ENCODE measurements at places on chromosomes 16 and 17.
A peak's percentile ranks its signal among the peaks of the same experiment; 100 is the strongest.

GRCh38 chr17:76641501-76641900 is 2.1 kb downstream of the ST6GALNAC1 start:
- DNase-seq, result no peak

DNA sequence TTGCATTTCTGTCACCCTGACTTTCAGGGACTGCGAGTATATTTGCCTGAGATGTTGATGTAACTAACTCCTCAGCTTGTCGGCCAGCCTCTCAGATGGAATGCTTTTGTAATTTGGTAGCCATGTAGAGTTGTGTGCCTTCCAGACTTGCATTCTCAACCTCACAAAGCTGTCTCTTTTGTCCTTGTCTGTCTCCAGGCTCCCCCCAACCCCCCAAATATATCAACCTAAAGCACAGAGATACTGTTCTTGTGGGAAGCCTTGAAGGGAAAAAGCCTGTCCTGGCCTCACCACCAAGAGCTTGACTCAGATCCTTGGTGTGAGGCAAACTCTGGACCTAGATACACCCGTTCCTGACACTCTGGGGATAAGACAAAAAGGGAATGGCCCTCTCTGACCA is 18.4 kb downstream of the SAP30BP start:
- no peak for DNase-seq

GRCh38 chr17:53088481-53088880 is 734.2 kb upstream of the KIF2B start:
- no peak for DNase-seq

DNA sequence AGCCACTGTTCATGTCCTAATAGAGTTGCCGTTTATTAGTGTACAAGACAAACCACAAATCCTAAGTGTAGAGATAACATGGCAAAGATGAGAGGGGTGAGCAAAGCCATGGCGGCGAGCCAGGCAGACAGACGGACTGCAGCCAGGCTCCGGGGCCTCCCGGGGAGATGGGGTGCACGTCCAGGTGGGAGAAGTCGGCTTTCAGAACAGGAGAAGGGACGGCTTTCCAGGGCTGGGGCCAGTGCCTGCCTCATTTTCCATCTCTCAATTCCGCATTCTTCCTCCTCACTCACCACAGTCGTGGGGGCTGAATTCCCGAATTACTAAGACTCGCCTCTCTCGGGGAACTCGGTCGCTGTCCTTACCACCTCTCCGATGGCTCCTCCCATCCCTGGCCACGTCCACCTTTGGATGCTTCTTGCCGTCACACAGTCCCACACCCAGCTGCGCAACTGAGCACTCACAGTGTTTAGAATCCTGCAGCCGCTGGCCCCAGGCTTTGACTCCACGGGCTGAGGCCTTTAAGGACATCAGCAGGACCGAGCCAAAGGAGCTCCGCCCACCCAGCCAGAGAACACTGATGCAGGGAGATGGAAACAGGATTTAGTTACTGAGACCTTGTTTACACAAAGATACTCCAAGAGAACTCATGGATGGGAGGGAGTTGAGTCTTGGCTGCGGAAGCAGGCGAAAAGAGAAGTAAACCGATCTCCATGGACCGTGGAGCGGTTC is 59.7 kb downstream of the RNF112 start:
- peak; percentile 84 for DNase-seq

DNA sequence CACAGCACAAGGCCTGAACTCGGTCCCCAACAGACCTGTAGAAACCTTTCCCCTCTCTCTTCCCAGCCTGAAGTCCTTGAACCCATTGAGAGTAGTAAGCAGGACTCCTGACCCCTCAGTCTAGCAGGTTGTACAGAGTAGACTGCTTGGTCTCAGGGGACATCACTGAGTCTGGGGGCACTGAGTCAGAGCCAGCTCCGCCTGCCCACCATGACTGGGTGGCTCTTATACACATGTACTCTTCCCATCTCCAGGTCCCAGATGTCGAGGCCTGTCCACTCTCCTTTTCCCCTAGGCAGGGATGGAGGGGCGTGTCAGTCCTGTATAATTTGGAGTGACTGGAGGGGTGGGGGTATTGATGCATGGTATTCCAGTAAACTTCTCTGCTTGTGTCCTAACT is 23.5 kb downstream of the LIG3 start:
- no peak for DNase-seq

DNA sequence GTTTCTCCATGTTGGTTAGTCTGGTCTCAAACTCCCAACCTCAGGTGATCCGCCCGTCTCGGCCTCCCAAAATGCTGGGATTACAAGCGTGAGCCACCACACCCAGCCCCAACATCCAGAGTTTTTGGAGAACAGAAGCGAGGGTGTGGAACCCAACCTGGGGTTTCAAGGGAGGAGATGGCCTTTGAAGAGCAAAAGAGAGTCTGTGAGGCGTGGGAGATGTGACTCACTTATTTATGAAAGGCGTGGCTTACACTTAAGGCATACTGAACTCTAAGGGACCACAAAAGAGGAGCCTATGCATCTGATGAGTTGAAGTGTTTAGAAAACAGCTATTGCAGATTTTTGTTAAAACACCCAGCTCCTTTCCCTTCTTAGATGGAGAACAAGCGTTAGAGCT is 18.9 kb downstream of the ARSG start:
- DNase-seq, result no peak

GRCh38 chr17:50871364-50871763 is 5.2 kb upstream of the TOB1 start:
- no peak for DNase-seq

DNA sequence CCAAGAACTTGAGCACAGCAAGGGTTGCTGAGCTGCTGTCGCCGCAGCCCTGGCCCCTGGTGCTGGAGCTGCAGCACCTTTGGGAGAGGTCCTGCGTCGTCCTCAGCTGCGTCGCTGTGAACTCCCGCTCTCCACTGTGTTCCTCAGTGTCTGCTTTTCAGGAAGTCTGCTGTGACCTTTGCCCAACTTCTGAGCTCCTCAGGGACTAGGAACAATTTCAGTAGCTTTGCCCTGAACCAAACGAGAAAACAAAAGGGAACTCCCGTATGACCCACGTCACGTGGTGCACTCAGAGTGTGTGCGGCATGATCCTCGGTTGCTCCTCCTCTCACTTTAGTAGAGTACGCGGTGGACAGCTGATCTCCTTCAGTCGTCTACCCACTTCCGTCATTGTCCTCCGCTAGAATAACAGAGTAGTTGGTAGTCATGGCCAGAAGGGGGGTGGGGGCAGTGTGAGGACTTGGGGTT is 44.2 kb downstream of the WDR45B start:
- DNase-seq, result no peak

DNA sequence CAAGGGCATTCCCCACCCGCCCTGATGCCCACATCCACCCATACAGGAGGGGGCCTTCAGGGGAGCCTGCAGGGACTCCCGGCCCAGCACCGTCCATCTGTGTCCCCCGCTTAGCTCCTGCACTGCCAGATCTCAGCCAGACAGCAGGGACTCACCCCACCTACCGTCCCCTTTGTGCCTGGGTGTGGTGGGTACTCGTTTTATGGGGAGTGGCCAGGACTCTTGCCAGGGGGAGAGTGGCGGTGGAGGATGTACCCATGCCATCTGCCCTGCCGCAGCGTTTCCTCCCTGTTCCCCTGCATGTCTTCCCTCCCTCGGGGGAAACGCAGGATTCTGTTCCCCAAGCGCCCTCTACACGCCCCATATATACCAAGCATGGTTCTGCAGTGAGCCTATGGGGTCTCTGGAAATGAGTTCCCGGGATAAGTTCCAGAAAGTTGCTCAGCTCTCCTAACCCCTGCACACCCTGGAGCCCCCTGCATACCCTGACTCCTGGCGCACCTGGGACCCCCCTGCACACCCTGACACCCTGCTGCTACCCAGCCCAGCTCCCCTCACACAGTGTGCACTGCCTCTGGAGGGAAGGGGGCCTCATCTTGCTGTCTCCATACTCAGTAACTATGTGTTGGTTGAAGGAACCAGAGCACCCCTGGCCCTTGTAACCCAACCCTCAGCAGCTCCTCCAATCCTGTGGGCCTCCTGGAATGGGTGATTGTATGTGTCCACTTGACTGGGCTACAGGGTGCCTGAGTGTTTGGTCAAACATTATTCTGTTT is 4.2 kb upstream of the MAFG start:
- no peak for DNase-seq

DNA sequence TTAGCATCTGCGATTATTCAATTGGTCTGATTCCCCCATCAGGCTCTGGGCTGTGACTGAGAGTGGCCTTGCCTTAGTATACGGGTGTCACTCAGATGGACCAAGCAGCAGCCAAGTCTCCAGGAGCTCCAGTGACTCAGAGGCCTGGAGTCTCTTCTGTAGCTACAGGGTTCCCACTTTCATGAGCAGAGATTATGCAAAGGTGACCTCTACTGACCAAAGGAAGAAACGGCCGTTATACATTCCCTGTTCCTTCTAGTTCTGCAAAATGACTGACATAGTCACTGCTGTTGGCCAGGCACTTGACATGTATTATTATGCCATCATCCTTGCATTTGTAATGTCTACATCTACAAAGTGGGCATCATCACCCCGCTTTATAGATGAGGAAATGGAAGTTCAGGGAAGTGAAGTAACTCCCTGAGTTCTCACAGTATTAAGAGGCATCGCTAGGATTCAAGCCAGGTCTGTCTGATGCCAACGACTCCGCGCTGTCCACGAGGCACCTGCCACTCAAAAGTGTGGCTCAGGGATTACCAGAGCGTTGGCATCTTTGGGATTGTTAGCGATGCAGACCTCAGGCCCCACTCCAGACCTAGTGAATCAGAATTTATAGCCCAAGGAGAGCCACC is 23.3 kb downstream of the SLC38A7 start:
- peak; percentile 68 for DNase-seq

DNA sequence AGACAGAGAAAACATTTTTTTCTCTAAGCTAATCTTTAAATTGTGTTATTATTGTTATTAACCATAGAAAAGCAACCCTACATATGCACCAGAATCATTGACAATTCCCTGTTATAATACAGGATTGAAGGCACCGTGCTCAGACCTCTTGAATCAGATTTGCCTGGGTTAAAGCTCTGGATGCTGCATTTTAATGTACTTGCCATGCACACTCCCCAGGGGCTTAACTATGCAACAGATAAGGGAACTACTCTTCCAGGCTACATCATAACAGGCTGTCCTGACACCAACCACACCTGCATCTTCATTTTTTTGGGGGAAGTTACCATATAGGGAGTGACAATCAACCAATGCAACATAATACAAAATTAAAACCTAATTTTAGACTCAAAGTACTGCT is 1187.6 kb upstream of the CDH8 start:
- no peak for DNase-seq

DNA sequence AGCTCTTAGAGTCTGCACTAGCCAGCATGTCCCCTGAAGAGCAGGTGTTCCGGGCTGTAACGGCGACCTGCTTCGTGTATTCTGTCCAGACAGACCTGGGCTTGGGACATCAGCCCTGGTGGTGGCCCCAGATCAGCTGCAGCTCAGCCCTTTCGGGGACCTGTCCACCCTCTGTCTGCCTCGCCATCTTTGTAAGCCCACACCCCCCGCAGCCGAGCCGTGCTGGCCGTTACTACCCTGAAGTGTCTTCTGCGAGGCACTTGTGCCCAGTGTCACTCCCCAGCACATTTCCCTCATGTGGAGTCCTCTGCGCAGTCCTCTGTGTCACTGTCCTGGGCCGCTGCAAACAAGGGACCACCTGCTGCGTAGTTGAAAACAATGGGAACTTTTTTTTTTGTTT is 10.4 kb downstream of the CARD14 start:
- DNase-seq, result no peak

- DNase-seq, result no peak
Observed at GRCh38 chr16:20072874-20073202, 852 bp downstream of the GPR139 start.

Data from ELF-1 (cell line).